LoVo (cell line): ENCODE measurements at places on chromosomes 16 and 17.

DNA sequence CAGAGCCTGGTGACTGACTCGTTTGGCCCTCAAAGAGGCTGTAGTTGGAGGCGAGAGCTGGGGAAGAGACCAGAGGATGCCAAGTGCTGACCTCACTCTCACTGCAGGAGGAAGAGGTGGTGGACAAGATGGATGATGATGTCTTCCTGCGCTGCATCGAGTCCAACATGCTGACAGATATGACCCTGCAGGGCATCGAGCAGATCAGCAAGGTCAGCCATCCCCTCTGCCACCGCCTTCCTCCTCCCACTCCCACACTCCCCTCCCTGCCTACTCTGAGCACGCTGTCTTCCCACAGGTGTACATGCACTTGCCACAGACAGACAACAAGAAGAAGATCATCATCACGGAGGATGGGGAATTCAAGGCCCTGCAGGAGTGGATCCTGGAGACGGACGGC lies 26.9 kb downstream of the POLR2A start:
- DNase-seq = no peak

- DNase-seq = peak; percentile 68
Observed at GRCh38 chr17:80855948-80856862, 135.4 kb upstream of the CHMP6 start.

DNA sequence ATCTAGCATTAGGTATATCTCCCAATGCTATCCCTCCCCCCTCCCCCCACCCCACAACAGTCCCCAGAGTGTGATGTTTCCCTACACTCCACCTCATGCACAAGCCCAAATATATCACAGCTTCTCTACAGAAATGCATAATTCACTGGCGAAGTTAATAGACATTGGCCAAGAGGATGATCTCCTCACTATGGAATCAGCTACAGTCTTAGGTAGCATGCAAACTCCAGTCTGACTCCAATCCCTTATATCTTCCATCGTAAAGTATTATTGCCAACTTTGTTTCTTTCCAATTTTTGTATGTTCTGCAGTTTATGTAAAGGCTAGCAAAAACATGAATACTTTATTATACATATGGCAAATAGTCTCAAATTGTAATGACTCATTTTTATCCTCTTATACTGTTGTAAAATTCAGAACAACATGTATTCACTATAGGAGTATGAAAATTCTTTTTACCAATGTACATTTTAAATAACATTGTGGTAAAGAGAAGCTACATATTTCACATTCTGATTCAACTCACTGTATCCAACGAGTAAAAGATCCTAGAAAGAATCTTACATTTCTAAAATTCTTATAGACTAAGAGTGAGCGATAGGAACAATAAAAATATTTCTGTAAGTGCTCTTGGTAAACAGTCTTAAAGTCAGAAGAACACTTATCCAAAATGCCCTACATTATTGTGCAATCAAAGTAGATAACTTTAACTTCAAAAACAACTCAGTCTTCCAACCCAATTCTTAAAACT lies 871 bp downstream of the ABCA8 start:
- DNase-seq = no peak

DNA sequence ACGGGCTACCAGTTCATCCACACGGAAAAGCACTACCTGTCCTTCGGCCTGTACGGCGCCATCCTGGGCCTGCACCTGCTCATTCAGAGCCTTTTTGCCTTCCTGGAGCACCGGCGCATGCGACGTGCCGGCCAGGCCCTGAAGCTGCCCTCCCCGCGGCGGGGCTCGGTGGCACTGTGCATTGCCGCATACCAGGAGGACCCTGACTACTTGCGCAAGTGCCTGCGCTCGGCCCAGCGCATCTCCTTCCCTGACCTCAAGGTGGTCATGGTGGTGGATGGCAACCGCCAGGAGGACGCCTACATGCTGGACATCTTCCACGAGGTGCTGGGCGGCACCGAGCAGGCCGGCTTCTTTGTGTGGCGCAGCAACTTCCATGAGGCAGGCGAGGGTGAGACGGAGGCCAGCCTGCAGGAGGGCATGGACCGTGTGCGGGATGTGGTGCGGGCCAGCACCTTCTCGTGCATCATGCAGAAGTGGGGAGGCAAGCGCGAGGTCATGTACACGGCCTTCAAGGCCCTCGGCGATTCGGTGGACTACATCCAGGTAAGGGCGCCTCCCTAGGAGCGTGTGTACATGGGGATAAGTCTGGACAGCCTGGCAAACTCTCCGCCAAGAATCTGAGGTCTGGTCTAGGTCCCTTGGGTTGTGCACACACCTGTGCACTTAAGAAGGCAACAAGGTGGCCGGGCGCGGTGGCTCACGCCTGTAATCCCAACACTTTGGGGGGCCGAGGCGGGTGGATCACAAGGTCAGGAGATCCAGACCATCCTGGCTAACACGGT lies 4.2 kb downstream of the HAS3 start:
- DNase-seq = no peak

- DNase-seq = no peak
Observed at GRCh38 chr17:40112718-40113109, 9.1 kb upstream of the MSL1 start.

GRCh38 chr17:78332991-78333390 lies 26.9 kb downstream of the SOCS3 start:
- DNase-seq = no peak

DNA sequence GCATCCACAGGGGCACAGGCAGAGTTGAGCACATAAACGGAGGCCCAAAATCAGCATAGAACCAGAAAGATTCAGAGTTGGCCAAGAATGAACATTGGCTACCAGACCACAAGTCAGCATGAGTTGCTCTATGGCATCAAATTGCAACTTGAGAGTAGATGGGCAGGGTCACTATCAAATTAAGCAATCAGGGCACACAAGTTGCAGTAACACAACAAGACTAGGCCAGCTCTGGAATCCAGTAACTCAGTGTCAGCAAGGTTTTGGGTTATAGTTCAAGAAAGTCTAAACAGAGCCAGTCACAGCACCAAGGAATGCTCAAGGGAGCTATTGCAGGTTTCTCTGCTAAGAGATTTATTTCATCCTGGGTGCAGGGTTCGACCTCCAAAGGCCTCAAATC lies 12.9 kb downstream of the G6PC1 start:
- no peak for DNase-seq

GRCh38 chr16:2223221-2223941 lies at the start of gene E4F1:
Gene E4F1 (plus strand): TSS chr16:2223591. CDS start chr16:2223614, 23 bp downstream.
- peak; percentile 100 for DNase-seq

DNA sequence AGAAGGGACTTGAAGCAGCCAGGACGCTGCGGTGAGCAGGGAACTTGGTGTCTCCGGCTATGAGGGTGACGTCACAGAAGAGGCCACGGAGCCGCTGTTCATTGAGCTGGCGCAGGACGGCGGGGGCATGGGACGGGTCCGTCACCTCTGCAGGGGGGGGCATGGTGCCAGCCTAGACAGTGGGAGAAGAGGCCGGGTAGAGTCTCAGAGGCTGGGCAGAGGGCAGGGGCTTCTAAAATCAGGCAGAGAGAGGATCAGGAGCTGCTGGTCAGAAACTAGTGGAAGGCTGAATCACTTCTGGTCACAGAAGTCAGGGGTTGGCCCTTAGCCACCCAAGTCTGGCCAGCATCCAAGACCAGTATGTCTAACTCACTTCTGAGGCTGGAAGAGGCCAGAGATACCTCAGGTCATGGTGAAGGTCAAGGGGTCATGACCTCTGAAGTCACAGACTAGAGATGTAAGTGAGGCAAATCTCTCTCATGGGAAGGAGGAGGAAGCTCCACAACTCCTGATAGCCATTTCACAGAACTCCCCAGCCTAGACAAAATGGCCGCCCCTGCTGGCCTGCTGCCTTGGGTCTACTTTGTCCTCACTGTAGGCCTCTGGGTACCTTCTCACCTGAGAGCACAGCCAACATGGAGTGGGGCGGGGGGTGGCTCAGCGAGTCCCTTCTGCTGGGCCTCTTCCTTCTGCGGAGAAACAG lies 12.6 kb downstream of the ZBTB4 start:
- DNase-seq = no peak
